ENCODE measurements at places on chromosomes 7 and 10.

- DNase-seq, result no peak
Observed at GRCh38 chr10:24685958-24686540, 37.6 kb downstream of the ARHGAP21 start.

- no peak for DNase-seq
Observed at GRCh38 chr10:86724445-86724844, 32.0 kb upstream of the BMPR1A start.

DNA sequence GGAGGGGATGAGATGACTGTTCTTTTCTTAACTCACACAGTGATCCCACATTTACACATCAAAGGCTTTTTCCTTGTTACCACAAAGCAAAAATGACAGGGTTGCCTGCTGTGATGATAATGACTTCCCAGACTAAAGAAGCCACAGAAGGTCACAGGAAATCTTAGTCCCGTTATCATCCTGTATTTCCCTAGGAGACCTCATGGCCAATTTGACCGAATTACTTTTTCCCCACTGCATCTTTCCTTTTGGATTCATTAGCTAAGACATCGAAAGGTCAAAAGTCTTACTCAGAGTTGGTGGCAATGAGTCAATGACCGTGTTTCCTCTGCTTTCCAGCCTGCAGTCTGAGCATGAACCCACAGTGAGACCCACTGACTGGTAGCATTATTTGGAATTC lies 130.1 kb upstream of the INHBA start:
- DNase-seq, result no peak

DNA sequence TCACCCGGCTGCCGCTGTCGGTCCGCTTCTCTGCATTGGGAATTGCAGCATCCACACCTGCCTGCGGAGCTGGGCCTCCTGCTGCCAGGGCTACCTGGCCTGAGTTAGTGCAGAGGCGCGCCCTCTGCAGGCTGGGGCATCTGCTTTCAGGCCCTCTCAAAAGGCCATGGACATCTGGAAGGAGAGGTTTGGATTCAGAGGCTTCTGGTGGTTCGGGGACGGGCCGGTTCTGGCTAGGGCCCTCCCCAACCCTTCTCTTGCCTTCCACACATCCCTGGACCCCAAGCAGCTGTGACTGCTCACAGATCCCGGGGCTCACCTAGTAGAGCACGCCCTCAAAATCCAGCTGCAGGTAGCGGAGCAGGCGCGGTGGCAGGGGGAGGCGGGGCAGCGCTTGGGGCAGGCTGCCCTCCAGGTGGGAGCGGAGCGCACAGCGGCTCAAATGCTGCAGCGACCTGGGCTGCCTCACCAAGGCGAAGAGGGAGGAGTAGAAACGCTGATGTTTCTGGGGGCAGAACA lies 8.4 kb upstream of the GBX1 start:
- no peak for DNase-seq

- DNase-seq, result no peak
Observed at GRCh38 chr10:101028446-101029337, 2.2 kb downstream of the PDZD7 start.

DNA sequence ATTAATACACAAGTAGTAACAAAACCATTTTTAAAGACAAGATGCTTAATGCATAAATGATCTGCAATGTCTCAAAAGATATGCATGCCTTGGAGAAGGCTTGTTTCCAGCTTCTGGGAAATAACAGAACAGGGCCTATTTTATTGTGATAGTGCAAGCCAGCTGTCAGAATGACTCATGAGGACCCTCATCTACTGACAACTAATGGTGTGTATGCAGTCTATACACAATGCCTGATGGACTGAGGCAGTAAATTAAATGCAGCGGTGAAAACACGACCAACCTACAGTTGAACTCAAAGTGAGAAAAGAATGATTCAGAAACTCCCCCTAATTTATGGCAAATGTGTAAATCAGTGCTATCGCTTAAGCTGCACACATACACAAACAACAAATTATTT lies 46.3 kb downstream of the VPS41 start:
- DNase-seq, result no peak

GRCh38 chr7:120714945-120715344 lies 143.0 kb downstream of the TSPAN12 start:
- peak; percentile 51 for DNase-seq

GRCh38 chr7:76343294-76343930 lies 15.4 kb downstream of the YWHAG start:
- DNase-seq, result no peak

- DNase-seq, result no peak
Observed at GRCh38 chr10:128497660-128498377, 371.6 kb upstream of the MKI67 start.

DNA sequence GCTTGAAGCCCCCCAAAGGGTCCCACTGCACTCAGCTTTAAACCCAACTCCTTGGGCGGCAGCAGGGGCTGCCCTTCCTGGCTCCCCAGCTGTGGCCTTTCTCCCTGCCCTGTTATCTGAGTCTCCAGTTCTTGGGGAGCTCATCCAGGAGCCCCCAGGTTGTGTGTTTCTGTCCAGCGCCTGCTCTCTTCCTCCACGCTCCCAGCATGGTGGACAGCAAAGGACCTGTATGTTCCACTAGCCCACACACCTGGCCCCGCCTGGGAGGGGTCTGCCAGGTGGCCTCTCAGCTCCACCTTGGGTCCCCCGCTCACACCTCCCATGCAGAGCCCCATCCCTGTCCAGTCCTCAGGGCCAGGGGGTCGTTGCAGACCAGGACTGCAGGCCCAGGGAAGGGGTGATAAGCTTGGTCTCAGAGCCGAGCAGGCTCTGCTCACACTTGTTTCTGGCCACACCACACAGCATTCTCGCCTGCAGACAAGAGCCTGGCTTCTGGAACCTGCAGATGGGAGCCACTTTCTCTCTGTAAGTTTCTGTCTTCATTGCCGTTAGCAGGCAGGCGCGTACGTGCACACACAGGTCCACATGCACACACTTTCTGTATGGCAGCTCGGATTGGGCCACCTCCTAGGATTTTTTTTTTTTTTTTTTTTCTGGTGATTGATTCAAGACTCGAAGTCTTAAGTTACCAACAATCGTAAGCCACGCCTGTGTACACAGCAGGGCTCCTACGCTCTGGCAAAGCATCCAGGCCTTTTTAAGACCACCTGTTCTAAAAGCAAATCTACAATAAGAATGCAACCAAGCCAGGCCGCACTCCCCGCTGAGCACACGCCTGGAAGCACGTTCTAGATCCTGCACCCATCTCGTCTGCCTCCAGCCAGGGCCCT lies 104.6 kb downstream of the CYTH3 start:
- no peak for DNase-seq

DNA sequence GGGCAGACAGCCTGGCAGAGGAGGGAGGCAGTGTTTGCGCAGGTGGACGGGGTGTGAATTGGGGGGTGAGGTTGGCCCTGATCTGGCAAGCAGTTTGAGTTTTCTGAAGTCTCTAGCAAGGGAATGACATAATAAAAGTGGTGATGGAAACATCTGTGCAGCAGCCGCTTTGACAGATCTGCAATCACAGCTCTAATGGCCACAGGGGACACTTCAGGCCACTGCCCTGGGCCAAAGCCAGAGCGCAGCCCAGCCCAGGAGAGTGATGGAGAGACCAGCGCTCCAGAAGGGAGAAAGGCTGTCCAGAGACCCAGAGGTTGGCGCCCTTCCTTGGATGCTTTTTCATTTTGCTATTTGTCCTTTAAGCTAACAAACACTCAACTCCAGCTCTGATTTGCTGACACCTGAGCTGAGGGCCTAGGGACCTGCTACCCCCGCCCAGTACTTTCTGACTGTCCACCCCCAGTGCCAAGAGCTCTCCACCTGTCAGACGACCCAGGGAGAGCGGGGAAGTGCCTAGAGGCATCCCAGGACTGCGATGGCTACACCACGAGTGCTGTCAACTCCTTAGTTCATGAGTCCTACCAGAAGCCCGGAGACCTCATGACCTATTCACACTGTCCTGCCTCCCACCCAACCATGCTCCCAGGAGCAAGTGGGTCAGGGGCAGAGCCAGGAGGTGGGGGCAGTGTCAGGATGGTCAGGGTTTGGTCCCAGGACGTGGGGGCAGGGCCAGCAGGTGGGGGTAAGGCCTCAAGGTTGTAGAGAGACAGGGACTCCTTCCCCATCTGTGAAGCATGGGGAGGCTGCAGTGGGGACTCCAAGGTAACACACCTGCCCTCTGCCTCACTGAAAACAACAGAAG lies 112.6 kb downstream of the PRKAG2 start:
- DNase-seq, result no peak

GRCh38 chr10:5589661-5590511 lies 65.1 kb downstream of the CALML3 start:
- DNase-seq, result no peak

DNA sequence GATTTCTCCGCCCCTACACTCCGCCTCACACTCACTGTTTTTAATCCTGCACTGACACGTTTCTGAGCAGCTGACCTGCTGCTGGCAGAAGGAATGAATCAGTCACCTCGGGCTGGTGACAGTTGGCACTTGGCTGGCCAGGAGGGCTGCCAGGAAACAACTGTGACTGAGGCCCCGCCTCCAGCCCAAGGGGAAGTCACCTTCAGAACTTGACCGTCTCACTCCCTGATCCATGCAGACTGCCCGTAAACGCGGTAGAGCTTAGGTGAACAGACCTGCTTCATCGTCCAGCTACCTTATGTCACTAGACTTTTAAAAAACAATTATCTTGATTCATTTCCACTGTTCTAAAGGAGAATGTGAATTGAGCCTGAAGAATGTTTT lies 107.5 kb downstream of the DOCK1 start:
- DNase-seq, result no peak

DNA sequence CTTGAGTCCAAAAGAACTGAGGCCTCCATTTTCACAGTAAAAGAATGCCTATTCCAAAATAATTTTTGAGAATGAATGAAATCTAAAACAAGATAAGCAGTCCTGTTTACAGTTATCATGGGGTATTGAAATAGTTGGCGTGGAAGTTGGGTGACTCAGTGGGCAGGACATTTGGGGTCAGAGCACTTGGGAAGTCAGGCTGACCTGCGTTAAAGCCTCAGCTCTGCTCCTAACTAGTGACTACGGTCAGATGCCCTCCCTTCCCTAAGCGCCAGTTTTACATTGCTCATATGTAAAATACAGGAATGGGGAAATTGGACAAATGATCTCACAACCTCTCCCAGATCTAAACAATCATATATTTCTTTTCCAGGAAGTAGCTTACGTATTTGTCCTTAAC lies 2.3 kb upstream of the PAPSS2 start:
- DNase-seq, result no peak

DNA sequence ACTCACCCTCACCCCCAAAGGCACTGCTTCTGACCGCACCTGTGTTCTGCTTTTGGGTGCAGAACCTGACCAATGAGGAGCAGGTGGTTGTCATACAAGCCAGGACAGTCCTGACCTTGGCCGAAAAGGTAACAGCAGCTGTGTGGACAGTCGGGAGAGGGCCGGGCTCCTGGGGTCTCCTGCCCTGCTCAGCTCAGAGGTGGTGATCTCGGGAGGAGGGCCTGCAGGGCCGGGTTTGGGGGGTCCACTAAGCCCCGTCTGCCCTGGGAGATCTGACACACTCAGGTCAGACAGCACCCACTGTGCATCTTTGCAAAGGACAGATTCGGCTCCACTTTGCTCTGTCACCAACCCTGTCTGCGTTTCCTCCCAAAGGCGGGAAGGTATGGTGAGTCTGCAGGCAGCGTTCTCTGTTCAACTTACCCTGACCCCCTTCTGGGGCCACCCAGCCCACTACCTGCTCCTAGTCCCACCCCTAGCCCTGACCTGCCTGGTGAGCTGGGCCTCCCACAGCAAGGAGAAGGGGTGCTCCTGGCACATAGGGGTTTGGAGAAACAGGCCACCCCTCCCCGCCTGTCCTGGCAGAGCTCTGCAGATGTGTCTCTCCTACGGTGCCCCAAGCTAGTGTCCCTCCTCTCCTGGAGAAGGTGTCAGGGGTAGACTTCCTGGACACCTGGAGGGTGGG lies 33.7 kb upstream of the DPYSL4 start:
- DNase-seq, result no peak

- DNase-seq, result no peak
Observed at GRCh38 chr10:97800474-97800873, 28.7 kb upstream of the SFRP5 start.

DNA sequence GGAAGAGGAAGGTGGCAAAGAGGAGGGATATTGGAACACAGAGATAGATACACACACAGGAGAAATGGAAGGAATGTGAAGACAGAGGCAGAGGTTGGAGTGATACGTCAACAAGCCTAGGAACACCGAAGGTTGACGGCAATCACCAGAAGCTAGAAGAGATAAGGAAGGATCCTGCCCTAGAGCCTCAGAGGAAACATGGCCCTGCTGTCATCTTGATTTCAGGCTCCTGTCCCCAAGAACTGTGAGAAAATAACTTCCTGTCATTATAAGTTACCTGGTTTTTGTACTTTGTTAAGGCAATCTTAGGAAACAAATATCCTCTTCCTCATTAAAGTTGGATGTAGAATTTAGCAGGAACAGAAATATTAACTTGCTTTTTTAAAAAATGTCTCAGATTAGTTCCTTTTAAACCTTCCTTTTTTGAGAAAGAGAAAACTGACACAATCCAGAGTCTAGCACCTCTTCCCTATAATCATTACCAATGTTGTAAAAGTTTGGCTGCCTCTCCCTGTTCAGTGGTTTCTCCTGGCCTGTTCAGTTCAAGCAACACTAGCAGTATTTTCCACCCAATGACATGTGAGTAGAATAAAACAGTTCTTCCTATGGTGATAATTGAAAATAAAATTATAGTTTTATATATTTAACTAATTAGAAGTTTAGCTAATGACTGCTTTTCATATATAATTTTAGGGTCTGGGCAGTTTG lies 28.8 kb upstream of the GNAI1 start:
- no peak for DNase-seq

GRCh38 chr10:89639326-89639725 lies 5.7 kb downstream of the PANK1 start:
- DNase-seq, result no peak

DNA sequence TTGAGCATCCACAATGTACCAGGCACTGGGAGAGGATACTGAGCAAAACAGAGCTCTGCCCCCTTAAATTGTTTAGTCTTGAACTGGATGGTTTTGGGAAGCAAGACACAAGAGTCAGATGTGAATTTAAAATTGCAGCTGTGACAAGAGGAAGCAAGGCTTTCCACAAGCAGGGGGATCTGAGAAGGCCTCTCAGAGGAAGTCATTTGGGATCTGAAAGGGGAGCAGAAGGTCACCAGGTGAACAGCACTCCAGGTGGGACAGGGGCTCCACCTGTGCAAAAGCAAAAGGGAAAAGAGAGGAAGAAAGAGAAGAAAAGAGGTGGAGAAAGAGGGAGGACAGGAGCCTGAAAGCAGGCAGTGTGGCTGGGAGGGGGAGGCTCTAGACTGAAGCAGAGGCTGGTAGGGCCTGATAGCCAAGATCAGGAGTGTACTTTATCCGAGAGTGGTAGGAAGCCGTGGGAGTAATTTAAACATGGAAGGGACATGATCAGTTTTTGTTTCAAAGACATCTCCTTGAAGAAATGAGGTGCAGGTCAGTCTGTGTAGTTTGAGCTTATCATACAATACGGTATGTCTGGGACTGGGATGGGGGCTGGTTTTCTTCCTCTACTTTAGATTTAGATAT lies 76.1 kb upstream of the DUSP5 start:
- DNase-seq, result no peak

- no peak for DNase-seq
Observed at GRCh38 chr10:18797286-18797685, 138.1 kb downstream of the ARL5B start.

GRCh38 chr10:62652564-62652963 lies 152.0 kb upstream of the ADO start:
- no peak for DNase-seq

All from putamen (tissue), 1 donor.